ENCODE measurements at places on chromosomes 16 and 17.
A peak's percentile ranks its signal among the peaks of the same experiment; 100 is the strongest.

GRCh38 chr16:66566051-66566901 is at the start of gene CMTM1:
TSS of gene CMTM1 (plus strand) at chr16:66566439. CDS start at chr16:66566514, 75 bp downstream.
- DNase-seq, result no peak

DNA sequence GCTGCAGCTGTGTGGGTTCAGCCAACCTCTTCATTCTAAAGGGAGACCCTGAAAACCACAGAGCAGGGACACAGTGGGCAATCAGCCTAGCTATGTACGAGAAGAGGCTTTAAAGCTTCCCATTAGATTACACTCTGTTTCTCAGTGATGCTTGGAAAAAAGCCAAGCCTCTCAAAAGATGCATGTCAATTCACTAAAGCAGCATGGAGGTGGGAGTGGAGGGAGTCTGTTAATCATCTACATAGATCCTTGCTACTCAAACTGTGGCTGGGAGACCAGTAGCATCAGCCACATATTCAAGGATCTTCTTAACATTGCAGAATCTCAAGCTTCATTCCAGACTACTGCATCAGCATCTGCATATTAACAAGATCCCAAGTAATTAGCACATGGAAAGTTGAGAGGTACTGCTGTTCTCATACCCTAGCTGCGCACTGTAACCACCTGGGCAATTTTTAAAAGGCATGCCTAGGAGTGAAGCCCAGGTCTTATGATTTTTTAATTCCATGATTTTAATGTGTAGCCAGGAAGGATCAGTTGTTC is 305.9 kb downstream of the PMP22 start:
- DNase-seq, result no peak

- DNase-seq, result no peak
These were observed 17.4 kb upstream of the MTSS2 start for GRCh38 chr16:70703041-70703834.

DNA sequence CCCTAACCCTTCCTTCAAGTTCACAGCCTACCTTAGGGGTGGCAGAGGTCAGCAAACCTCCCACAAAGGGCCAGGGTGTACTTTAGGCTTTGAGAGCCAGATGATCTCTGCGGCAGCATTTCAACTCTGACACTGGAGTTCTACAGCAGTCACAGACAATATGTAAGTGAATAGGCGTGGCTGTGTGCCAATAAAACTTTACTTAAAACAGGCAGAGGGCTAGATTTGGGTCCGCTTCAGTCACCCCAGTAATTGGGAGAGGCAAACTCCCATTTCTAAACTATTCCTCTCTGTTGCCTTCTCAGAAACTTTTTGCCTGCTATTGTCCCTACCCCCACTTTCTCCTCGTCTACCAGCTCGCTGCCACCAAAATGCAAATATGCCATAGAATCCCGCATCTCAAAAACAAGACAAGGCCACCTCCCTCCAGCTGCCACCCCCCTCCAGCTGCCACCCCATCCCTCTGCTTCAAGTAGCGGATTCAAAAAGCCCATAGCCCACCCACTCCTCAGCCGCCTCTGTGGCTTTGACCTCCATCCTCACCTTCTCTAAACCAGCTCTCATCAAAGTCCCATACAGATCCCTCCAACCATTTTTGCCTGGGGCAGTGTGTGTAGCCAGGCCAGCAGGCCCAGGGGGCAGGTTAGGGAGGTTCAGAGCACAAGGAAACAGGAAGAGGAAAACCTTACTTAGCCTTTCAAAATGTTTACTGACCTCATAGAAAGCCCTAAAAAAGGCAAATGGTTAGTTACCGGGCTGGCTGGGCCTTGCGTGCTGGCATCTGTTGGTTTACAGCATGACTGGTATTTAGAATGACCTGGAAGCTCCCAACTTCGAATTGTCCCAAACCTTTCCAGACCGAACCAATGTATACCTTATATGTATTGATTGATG is 19.9 kb upstream of the DNAH17 start:
- no peak for DNase-seq

DNA sequence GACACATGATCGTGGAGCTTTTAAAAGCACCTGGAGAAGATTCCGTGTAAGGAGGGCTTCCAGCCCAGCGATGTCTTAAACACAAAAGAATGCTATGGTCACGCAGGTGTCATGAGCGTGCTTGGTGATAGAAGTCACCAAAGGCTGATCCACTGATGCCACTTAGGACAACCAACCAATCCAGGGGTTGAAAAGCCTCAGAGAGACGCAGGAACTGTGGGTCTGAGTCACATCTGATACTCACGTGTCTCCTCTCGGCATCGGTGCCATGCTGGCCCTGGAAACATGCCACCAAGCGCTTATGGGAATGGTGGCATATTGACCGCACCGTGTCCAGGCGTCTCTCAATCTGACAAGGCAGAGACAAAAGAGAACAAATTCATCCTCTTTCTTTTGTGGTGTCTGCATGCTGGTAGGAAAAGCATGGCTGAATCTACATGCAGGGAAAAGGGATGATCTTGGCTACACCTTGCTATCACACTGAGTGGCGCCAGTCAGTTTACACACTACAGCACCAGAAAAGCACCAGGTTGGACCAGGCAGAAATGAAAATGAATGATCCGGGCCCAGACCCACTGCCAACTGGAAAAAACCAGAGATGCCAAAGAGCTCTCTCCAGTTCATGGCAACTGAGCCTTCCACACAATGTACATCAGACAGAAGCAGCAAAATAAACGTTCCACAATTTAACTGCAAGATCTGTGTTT is 38.0 kb downstream of the ARHGAP17 start:
- DNase-seq, result no peak

DNA sequence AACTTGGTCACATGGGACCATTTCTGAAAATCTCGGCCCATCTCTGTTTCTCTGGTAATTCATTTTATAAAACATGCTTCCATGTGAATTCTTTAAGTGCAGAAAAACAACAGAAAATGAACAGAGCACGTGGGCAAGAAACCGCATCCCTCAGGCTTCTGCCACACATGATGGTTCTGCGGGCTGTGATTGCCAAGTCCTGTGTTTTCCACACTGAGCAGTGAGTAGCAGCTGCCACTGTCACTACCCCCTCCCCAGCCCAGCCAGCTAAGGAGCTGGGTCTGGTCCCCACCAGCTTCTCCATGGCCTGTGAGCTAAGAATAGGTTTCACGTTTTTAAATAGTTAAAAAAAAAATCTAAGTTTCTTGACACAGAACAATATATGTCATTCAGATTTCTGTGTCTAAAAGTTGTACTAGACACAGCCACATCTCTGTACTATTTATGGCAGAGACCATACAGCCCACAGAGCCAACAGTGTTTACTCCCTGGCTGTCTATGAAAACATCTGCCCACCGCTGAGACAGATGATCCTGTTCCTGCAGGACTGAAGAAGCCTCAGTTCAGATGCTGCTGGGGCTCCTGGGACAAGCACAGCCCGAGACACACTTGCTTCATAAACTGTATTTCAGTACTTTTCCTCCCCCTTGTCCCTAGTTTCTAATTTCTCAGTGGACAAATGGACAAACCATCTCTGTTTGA is 41.5 kb downstream of the USP22 start:
- DNase-seq, result no peak

GRCh38 chr16:30844671-30845449 is 49.0 kb downstream of the BCL7C start:
- DNase-seq, result peak; percentile 75

DNA sequence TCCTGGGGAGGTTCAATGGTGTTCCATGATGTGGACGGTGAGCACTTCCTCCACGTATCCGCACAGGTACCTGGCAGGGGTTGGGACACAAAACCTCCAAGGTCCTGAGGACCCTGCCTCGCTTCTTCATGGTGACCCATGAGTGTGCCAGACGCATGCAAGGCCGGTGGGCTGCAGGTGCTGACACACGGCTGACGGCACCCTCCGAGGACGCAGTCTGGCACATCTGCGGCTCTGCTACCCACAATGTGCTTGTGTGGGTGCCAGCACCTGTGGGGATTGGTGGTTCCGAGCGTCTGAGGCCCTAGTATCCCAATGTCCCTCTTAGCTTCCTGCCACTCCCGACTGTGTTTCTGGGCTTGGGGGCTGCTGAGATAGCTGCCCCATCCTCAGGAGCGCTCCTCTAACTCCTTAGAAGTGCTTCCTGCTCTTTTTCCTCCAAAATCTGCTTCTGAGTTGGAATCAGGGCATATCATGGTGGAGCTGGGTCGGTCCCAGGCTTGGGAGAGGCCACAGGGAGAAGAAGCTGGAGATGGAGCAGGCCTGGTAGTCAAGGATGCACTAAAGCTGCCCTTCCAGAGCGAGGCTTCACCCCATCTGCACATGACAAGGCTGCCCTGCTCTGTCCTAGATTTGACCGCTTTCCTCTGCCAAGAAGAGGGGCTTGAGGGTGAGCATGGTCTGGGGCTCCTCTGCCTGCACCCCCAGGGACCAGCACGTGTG is 1.6 kb downstream of the CYGB start:
- no peak for DNase-seq

- no peak for DNase-seq
These were observed 199.1 kb upstream of the GSE1 start for GRCh38 chr16:85413691-85414663.

GRCh38 chr17:7113273-7114071 is 1.1 kb downstream of the ASGR2 start:
- no peak for DNase-seq

- no peak for DNase-seq
These were observed 17.6 kb upstream of the PHF12 start for GRCh38 chr17:28968914-28969295.

GRCh38 chr16:71421911-71422310 is 19.9 kb downstream of the TLE7 start:
- DNase-seq, result no peak

GRCh38 chr17:81741049-81741593 is 29.0 kb downstream of the SLC25A10 start:
- DNase-seq, result no peak

Measured in activated T-cell treated with anti-CD3 and anti-CD28 coated beads for 24 hours (primary cell).